ENCODE measurements at places on chromosomes 3 and 15. TPM values are rescaled to one million over a fixed set of nuclear protein-coding genes. Genes with fewer than 3 reads are reported as not detected.

DNA sequence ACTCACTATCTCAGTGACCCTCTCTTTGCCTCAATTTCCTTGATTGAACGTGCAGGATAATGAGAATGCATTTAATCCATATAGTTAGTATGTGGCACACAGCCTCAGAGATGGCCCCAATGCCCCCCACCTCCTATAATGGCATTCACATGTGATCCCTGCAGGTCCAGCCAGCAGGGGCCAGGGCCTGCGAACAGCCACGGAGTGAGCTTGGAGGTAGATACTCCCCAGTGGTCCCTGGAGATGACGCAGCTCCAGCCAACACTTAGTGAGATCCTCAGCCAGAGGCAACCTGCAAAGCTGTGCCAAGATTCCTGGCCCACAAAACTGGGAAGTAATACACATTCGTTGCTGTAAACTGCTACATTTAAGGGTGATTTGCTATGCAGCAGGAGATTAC lies 184.9 kb upstream of the NSMCE3 start:
- H3K27ac ChIP-seq = no peak overlapping the region
- H3K4me1 ChIP-seq = no peaks in the 10 kb centered on the region
- H3K4me3 ChIP-seq = no peak overlapping the region
- DNase-seq = no peak
- H3K36me3 ChIP-seq = no peaks in the 10 kb centered on the region
- H3K27me3 ChIP-seq = no peaks in the 10 kb centered on the region

GRCh38 chr3:190772831-190773230 lies 89.7 kb downstream of the GMNC start:
- no peaks in the 10 kb centered on the region for H3K27me3 ChIP-seq
- H3K4me3 ChIP-seq = no peak overlapping the region
- no peak overlapping the region for H3K27ac ChIP-seq
- no peaks in the 10 kb centered on the region for H3K4me1 ChIP-seq

DNA sequence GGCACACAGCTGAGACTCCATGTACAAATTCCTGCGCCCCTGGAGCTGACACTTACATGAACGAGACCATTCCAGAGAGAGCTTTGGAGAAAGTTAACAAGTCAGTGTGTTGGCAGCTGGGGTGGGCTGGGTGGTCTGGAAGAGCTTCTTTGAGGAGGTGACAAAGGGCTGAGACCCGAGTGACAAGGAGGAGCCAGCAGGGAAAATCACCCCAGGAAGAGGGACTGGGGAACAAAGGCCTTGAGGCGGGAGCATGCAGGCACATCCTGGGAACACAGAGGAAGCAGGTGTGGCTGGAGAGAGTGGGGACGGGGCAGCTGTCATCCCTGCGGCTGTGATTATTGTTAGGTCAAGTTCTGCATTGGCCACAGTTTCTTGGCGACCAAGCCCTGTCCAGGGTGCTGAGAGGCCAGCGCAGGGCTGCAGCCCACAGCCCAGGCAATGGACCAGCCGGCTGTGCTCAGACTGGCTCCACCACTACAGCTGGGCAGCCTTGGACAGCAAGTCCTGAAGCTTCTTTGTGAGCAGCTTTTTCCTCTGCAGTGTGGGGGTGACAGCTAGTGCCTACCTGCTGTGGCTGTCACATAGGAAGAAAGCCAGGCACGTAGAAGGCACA lies 34.2 kb upstream of the PRR23E start:
- H3K36me3 ChIP-seq = no peaks in the 10 kb centered on the region
- no peak overlapping the region for H3K4me3 ChIP-seq
- H3K4me1 ChIP-seq = no peaks in the 10 kb centered on the region
- peak; percentile 25 for DNase-seq

DNA sequence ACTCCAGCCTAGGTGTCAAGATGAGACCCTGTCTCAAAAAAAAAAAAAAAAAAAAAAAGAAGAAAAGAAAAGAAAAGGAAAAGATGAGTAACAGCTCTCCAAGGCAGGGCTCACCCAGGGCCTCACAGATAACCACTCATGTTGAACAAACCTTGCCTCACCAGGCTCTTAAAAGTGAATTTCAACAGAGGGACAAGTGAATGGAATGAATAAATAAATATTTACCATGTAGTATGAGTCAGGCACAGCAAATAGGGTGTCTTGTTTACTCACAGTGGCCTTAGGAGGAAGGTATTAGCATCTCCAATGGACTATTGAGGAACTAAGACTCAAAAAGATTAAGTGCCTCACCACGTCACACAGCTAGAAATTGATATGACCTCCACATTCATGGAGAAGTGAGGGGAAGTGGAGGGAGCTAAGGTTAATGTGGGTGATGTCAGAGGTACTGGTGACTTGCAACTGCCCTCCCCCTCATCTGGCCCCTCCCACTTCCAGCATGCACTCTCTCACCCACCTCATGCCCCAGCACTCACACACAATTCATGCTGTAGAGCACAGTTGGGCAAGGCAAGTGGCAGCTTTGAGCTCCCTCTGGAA lies 255.5 kb downstream of the UACA start:
- H3K4me1 ChIP-seq = peaks cover 31% of the 10 kb centered on the region
- no peak overlapping the region for H3K4me3 ChIP-seq
- no peaks in the 10 kb centered on the region for H3K27me3 ChIP-seq
- no peaks in the 10 kb centered on the region for H3K36me3 ChIP-seq
- no peak overlapping the region for H3K27ac ChIP-seq

HAPLN3 gene
- total RNA-seq = 2.8 TPM

Data from fibroblast of lung (primary cell).